ENCODE measurements at places on chromosomes 7 and 10. TPM values are rescaled to one million over a fixed set of nuclear protein-coding genes. Genes with fewer than 3 reads are reported as not detected.

Gene CHAT
- total RNA-seq, result not detected

Gene IDI2
- not detected for total RNA-seq

Gene FOXP2
- 4.0 TPM for total RNA-seq

Gene ZNF862
- 9.4 TPM for total RNA-seq

Gene SMNDC1
- total RNA-seq, result 6.8 TPM

Gene GCK
- total RNA-seq, result 0.09 TPM
